ENCODE measurements at places on chromosomes 13 and 19.

DNA sequence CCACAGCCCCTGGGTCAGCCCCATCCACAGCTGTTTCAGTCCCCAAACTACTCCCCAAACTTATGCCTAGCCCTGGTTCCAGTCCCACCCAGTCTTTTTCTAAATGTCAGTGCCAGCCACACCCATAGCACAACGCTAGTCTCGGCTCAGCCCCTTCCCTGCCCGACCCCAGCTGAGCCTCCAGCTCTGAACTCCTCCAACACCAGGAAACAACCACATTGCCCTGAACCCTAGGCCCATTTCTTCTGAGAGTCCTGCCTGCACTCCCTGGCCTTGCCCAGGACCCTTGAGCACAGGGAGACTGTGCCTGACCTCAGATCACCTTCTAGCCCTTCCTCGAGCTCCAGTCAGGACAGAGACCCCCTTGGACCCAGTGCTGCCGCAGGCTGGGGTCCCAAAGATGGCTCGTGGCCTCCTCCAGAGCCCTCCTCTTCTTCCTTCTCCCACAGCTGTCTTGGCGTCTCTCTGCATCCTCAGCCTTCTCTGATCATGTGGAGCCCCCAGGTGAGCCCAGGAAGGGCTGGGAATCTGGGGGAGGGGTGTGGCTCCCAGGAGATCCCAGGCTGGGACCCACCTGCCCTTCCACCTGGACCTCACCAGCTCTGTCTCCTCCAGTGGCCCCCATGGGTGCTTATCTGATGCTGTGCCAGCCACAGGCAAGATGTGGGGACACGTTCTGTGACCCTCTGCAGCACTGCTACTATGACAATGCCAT is 33.0 kb upstream of the IGFL1 start:
- DNase-seq = no peak

DNA sequence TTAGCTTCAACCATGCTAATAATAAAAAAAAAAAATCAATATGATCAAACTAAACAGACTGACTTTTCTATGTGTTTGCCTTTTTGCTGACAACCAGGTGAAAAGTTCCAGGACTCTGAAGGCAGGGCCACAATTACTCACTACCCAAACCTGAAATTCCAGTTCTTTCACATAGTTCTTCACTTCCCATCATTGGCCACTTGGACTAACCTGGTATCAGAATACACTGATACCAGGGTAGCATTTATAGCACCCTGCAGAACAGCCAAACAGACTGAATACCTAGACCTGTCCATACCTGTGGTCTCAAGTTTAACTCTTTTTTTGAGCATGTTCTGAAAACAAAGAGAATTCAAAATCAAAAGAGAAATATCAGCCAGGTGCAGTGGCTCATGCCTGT is 25.1 kb downstream of the ELF1 start:
- DNase-seq = no peak

DNA sequence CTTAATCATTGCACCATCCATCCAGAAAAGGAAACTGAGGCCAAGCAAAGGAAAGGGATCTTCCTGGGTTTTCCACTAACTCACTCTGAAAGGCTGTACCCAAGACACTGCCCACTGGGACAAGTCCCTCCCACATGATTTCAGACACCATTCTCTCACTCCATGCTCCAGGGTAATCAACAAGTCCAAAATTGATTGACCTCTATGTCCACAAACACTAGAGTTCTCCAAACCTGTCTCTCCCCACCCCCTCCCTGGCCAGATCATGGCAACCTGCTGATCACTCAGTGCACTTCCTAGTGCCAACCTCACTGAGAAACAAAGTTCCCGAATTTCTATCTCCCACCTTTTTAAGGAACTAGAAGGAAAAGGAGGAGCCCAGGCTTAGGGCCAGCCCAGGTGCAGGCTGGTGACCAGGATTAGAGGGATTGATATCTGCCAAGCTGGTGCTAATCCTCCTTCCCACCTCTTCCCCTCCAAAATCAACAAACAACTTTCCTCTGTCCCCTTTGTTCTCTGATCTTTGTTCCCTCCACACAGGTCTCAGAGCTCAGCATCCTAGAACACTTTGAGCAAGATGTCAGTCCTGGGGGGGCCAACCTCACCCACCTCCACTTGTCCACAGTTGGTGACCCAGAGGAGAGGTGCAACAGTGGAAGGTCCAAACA is 2.4 kb upstream of the CYP2A13 start:
- no peak for DNase-seq

DNA sequence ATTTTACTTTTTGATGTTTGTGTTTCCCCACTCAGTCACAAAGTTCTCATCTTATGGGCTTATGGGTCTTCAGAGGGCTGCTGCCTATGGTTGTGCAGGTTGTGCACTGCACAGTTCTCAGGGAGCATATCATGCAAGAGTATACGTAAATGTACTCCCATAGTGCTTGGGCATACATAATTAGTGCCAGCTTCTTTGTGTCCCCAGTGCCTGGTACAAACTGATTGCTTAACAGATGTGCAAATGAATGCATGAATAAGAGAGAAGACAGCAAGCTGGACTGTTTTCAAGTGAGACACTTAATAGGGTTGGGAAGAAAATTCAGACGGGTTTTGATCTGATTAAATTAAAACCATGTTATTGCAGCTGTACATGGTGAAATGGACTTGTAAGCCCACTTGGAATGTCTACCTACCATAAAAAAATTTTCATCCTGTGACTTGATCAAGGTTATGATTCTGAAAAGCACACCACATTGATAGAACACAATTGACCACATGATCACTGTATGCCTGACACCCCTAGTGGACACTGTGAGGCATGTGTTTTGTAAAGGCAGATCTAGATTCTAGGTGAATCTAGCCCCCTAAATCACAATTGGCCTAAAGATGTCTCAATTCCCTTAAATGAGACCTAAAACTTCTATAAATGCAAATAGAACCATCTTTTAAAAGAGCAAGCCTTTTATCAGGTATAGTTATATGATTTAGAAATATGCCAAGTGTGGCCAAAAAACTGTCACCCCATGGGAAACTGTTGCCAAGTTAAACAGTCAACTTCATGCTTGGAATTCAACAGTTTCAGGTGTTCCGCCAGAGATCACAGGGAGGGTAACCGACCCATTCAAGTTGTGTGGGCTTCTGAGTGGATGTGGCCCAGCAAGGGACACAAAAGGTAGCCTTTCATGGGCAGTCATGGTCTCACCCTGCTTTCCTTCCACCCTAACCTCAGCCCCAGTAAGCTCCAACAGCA is 27.9 kb downstream of the FAM124A start:
- DNase-seq = no peak

DNA sequence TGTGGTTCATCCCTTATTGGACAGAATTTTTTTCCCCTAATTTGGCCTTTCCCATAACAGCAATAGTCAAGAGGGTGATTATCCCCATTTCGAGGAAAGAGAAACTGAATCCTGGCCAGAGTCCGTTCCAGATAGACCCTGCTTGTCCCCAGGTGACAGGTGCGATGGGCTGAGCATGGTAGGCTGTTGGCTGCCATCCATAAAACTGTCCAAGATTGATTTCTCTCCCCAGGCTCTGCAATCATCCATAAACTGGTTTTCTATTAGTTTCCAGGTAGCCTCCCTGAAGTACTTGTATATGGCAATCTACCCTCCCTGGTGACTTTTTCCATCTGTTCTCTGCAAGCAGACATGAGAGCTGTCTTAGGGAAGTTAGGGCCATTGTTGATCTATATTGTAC is 25.4 kb downstream of the SERP2 start:
- DNase-seq = no peak

DNA sequence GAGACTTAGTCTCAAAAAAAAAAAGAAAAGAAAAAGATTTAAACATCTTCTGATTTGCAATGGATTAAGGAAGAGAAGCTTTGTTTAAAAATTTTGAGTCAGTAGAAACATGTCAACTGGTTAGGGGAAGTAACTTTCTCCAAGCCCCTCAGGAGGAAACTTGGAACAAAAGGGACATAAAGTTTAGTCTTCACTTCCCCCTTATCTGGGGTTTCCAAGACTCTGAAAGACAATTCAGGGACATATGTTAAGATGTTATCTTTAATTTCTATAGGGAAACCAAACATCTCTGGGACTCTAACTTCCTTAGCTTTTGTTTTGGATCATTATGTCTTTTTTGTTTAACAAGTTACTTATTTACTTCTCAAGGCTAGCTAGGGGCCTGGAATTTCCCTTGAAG is 20.1 kb upstream of the MRI1 start:
- DNase-seq = no peak

DNA sequence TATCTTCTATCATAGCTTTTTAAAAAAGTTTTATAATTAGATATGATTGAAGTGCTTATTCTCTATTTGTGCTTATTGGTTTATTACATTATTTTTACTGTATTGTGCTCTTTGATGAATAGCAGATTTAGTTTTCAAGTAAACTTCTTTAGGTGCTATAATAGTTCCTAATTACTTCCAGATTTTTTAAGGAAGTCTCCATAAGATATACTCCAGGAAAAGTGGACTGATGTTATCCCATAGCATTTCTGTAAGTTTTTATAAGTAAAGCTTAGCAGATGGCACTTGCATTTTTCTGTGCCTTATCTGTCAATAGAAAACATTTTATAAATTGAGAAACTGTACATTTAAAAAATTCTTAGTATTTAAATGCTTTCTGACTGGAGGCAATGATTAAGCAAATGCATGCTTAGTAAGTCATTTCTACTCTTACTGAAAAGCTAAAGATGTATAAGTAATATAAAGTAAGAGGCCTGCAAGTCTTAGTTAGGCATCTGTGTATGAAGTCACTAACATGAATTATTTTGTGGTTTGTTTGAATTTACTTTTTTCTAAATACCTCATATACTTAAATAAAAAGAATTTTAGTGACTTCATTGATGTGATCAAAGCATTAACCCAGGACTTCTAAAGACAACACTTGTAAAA is 182.8 kb downstream of the MAB21L1 start:
- no peak for DNase-seq

DNA sequence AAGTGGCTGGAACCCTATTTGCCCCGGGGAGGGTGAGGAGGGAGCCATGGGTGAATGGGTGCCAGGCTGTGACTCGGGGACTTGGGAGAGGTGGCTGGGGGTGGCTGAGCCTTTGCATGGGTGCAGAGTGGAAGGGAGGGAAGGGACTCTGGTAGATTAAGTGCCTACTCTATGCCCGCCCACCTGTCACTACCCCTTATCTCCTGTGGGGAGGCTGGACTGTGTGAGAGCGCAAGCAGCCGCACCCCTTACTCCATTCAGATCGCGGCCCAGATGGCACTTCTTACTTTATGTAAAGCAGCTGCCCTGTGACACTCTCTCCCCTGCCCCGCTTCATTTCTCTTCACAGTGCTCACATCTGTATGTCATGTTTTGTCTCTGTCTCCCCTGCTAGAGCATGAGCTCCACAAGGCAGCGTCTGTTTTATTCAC is 2.9 kb downstream of the KASH5 start:
- DNase-seq = no peak

GRCh38 chr19:29260477-29261317 is 47.7 kb upstream of the UQCRFS1 start:
- peak; percentile 14 for DNase-seq

DNA sequence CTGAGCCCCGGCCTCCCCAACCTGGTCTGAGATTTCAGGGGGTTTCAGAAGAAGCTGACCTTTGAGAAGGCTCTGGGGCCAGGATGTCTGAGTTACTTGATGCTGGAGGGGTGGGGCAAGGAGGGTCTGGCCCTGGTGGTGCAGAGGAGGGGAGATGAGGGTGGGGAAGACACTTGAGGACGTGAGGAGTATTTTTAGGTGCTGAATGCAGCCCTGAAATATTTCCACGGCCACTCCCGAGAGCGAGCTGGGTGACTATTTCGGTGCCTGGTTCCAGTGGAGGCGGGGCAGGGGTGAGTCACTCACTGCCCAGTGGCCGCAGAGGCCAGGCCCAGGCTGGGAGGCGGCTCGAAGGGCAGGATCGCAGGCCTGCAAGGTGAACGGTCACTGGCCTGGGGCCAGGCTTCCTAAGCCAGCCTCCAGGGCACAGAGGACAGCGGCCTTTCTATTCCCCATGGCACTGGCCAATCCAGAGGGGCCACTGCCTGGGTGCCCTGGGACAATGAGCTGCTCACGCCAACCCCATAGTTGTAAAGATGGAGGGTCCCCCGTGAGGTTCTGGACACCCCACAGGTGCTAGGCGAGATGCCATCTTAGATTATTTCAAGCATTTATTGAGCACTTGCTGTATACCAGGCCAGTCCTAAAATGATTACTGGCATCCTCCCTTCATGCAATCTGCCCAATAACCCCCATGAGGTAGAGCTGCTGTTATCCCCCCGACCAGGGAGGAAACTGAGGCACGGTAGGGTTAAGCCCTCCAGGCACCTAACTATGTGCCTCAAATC is 19.7 kb upstream of the JUND start:
- no peak for DNase-seq

- DNase-seq = no peak
These were observed 17.4 kb downstream of the NALCN start for GRCh38 chr13:101398920-101399319.

DNA sequence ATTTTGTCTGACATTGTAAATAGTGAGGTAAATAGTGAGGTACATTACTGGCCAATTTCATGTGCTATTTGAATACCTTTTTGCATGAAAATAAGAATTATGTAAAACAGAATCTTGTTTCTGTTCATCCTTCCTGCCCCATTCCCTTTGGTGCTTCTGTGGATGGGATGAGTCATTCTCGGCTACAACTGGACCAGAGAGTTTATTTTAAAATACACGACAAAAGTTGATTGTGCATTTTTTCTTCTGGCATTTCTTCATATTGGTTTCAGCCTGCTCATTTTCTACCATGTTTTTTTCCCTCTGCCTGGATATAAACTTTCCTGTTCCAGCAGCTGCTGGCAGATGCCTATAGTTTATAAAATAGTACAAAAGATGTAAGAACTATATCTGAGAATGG is 107.5 kb downstream of the CYSLTR2 start:
- DNase-seq = no peak

DNA sequence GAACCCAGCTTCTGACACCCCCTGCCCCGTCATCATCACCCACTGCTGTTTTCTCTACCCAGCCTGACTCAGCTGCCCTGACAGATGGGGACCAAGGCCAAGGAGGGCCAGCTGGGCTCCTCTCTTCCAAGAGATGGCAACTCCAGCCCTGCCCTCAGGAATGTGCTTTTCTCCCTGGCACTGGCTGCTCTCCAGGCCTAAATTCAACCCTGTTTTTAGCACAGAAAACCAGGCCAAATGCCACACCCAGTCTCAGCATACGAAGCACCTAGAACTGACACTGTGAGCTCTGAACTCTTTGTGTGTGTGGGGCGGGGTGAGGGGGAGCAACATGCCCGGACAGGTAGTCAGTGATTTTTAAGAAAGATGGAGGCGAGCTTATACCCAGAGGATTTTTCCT is 23.4 kb upstream of the IGFL1 start:
- DNase-seq = no peak

GRCh38 chr19:1673645-1674292 is 21.4 kb upstream of the TCF3 start:
- DNase-seq = no peak

- DNase-seq = no peak
These were observed 207.3 kb downstream of the DLEU7 start for GRCh38 chr13:50636007-50636704.
